Ammon's horn (tissue), 1 donor: ENCODE measurements at places on chromosomes 5 and 9.

DNA sequence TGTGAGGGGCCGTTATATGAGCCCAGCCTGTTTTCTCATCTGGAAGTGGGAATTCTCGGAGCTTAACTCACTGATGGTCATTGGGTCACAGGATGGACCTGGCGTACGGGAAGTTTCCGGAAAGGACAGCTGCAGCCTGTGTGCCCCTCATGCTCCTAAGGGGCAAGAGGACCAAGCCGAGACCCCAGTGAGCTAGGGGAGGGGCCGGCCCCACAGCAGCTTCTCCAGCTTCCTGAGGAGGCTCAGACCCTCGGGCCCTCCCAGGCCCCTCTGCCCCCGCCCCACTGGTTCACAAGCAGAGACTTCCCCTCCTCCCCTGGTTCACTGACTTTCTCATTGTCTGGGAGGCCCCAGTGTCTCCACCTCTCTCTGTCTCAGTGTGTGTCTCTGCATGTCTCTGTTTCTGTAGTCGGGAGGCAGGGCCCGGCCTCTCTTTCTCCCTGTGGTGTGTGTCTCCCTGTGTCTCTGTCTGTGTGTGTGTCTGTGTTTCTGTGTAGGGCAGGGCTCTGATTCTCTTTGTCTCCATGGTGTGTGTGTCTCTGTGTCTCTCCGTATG, 32.3 kb upstream of the FIBCD1 start:
- no peak for DNase-seq

DNA sequence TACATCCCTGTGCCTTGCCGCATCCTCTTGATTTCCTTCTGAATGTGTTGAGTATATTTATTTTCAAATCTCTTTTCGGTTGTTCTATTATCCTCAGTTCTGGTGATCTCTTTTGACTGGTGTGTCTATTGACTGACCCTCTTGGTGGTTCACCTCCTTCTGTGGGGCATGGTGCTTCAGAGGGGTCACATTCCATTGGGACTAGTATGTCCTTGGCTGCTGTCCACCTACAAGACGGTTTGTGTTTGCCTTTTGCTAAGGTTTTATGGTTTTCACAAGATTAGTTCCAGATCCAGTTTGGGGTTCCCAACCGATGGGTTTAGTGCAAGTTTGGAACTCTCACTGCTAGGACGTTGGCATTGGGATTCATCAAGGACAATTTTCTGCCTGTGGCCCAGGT, 66.6 kb downstream of the PHF2 start:
- no peak for DNase-seq

GRCh38 chr5:151676719-151677118, 10.0 kb downstream of the SPARC start:
- DNase-seq, result no peak

DNA sequence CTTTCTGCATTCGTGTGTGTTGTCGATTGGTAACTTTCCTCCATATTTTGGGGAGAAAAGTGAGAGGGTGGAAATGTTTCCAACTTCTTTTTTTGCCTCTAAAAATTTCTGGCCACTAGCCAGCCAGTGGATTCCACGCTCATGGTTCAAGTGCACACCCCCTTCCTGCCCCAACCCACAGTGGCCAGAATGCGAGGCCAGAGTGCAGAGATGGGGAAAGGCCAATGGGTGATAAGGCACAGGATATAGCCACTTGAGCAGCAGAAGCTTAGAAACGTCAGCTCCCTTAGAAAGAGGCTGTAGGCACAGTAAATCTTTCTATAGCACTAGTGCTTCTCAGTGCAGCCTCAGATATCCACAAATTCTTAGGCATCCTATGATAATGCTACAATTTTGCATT, 75.8 kb upstream of the ADRB2 start:
- no peak for DNase-seq

- DNase-seq, result no peak
These were observed 337.4 kb upstream of the GRIA1 start for GRCh38 chr5:153153086-153153485.

DNA sequence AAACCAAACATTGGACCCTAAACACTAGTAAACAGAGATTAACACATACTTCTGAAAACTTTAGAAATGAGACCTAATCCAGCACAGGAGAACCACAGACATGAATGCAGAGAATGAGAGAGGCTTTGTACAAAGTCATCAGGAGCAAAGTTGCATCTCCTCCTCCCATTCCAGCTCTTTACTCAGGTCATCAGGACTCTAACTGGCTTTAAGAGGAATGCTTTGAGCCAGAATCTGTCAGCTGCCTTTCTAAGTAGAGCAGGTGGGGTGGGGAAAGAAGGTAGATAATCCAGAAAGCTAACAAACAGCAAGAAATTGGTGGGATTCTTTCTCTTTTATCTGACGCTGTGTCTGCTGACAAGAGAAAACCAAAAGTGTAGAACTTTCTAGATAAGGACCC, 582.7 kb upstream of the DMAC1 start:
- no peak for DNase-seq

DNA sequence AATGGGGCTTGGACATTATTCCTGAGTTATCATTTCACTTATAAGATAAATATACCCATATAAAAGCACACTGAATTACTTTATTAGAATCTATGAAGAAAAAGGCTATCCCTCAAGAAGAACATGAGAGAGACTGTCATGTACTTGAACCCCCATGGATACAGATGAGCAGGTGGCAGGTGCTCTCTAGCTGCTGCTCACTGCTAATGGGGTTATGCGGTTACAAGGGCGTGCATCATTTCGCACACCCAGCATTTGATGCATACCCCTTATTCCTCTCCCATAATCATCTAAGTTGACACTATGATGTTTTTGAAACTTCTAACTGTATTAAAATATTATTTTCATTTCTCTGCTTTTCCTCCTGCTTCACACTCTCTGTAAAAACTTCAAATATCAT, 16.4 kb downstream of the ITK start:
- no peak for DNase-seq

GRCh38 chr5:100697970-100698369, 162.8 kb downstream of the FAM174A start:
- no peak for DNase-seq

DNA sequence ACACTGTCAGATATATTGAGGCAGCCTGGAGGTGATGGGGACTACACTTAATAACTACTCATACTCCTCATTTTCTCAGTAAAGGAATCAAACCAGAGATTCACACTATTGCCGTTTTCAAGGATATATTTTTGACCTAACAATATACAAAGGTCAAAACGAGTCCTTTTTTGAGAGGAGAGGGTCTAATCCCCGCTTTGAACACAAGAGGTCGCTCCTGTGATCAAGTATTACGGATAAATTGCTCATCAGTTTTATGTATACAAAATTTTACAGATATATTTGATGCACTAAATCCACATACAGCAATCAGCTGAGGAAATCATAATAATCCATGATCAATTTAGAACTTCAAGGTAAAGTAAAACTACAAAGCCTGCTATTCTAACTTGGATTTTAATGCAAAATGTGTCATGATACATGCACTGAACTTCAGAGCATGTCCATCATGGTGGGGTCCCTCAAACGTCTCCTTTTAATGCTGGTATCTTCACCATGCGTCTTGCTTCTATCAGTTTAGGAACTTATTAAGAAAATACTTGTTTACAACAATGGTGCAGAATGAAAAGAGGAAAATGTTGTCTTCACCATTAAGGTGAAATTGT, 2.5 kb upstream of the ISL1 start:
- no peak for DNase-seq

- DNase-seq, result peak; percentile 34
These were observed 817.8 kb downstream of the MTRR start for GRCh38 chr5:8686707-8687106.

DNA sequence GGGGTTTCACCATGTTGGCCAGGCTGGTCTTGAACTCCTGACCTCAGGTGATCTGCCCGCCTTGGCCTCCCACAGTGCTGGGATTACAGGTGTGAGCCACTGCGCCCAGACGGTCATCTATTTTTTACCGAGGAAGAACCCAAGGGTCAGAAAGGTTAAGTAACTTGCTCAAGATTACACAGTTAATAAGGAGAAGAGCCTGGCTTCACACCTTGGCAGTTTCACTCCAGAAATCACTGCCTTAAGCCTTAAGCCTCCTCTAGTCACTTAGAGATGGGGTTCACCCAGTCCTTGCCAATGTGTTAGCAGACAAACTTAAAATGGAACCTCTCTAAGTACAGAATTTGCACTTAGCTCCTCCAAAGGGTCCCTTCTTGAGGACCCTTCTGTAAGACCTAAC, 116.3 kb downstream of the PTTG1 start:
- DNase-seq, result no peak

GRCh38 chr5:38234737-38235136, 23.6 kb upstream of the EGFLAM start:
- no peak for DNase-seq

DNA sequence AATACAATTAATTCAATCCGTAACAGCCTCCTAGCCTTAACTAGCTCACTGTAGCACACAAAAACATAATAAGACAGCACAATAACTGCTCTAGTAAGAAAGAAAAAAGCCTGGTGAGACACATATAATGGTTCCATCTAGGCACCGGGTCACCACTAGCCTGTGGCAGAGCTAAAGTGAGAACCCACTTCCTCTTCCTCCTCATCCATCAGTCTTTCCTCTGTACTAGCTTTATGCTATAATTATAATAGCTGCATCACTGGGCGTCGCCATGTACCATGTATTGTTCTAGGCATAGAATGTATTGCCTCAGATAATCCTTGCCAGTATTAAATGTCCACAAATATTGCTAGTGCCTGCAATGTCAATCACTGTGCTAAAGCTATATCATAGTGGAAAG, 23.1 kb downstream of the ADRB2 start:
- no peak for DNase-seq

- peak; percentile 51 for DNase-seq
These were observed 1.3 kb upstream of the TRIM36 start for GRCh38 chr5:115170929-115171510.

GRCh38 chr9:86046930-86047341, 52.4 kb downstream of the GOLM1 start:
- DNase-seq, result peak; percentile 11

- no peak for DNase-seq
These were observed 10.9 kb downstream of the ZCCHC10 start for GRCh38 chr5:133015466-133015865.

DNA sequence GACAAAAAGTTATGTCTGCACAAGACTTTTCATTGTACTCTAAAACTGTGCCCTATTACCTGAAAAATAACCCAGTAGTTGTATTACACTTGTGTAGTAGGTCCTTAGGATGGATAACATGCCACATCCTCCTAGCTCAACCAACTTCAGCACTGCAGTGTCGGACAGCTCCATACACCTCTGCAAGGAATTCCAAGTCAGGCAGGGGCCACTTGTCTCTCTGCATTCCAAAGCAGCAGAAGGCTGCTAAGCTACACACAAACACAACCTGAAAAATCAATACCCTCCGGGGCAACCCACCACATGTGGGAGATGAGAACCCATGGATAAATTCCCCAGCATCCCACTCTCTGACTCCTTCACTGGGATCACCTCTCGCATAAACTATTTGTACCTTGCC, 50.2 kb downstream of the MED10 start:
- DNase-seq, result no peak

DNA sequence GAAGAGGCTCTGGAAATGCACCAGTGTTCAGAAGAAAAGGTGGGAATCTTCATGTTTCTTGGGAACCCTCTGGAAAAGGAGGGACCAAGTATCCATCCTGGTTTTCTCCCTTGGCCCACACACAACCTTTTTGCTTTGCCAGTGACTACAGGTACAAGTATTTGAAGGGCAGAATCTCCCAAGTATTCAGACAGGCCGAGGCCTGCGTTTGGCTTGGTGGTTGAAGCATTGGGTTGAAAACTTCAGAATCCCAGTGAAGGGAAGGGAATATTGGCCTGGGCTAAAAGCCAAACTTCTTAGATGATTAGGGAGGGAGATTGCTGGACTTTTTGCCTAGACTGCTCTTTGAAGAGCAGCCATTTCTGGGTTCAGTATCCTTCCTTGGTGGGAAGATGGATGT, 71.9 kb downstream of the UBAP1 start:
- no peak for DNase-seq

DNA sequence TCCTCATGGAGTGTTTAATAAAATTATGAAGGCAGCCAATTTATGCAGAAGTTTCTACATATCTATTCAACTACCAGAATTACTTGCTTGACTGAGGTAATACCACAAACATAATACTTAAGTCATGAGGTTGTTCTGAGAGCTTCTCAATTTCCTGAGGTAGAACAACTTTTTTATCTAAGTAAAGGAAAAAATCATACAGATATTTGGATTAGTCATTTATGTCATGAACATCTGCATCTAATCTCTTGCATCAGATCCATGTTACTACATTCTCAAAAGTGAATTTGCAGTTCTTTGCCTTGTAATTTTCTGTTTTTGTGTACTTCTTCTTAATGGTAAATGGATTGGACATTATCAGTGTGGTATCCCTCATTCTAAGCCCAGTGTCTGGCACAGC, 60.4 kb upstream of the RGMB start:
- no peak for DNase-seq

- DNase-seq, result no peak
These were observed 334.7 kb downstream of the ACTL7B start for GRCh38 chr9:108521063-108521590.
